ENCODE measurements at places on chromosomes 11 and 22. TPM values are rescaled to one million over a fixed set of nuclear protein-coding genes. Genes with fewer than 3 reads are reported as not detected.

GRCh38 chr22:21707677-21708076, 27.9 kb downstream of the YPEL1 start:
- no peak overlapping the region for H3K27ac ChIP-seq
- no peaks in the 10 kb centered on the region for H3K36me3 ChIP-seq
- H3K27me3 ChIP-seq = no peaks in the 10 kb centered on the region

DNA sequence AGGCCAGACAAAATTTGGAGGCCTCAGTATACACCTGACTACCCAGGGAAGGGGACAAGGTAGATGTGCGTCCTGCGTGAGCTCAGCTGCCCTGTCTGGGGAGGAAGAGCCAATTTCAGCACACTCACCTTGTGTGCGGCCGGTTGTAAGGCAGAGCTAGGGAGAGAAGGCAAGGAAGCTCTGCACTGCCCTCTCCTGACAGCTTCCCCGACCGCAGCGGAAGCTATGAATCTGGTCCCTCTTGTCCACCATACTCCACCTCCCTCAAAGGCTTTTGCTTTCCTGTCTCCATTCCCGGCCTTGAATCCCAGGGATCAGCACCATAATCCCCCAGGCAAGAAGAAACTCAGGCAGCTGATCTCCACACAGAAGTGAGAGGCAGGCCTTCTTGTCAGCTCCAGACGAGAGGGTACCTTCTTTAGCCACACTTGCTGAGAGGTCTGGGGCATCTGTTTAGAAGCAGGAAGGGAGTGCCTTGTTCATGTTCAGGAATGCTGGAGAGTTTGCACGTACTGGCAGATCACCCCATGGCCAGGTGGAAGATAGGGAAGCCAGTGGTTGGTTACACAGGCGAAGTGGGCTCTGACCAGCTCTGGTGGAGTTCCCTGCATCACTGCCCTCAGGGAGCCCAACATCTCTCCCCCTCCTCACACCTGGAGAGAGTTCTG, 62.5 kb downstream of the FEZ1 start:
- no peaks in the 10 kb centered on the region for H3K36me3 ChIP-seq
- no peak for DNase-seq
- no peaks in the 10 kb centered on the region for H3K4me1 ChIP-seq
- no peak overlapping the region for H3K27ac ChIP-seq
- no peak overlapping the region for H3K4me3 ChIP-seq
- H3K27me3 ChIP-seq = no peaks in the 10 kb centered on the region

The DSCAML1 gene
- 2.2 TPM for total RNA-seq

DNA sequence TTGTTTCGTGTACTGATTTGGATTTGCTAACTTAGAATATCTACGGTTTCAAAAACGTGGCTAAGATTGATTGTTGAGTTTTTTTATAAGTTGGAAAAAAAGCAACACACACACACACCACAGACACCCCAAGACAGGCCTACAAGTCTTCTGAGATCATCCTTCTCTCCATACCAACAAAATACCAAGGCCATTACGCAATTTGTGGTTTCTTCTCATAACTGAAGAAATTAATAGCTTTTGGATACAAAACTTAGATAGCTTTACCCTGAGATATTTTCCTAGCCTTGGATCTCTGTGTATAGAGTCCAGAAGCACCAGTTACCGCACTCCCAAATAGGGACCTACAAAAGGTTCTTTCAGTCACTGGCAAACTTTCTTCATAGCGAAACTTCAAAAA, 113.6 kb downstream of the SIK3 start:
- peak overlapping the region; percentile 24 for H3K27ac ChIP-seq
- no peaks in the 10 kb centered on the region for H3K27me3 ChIP-seq
- no peak for DNase-seq
- H3K4me1 ChIP-seq = peaks cover 14% of the 10 kb centered on the region
- H3K4me3 ChIP-seq = no peak overlapping the region

- DNase-seq = no peak
- no peak overlapping the region for H3K4me3 ChIP-seq
- no peaks in the 10 kb centered on the region for H3K4me1 ChIP-seq
- H3K27ac ChIP-seq = no peak overlapping the region
- no peaks in the 10 kb centered on the region for H3K36me3 ChIP-seq
These were observed 98.8 kb downstream of the SNX19 start for GRCh38 chr11:130817330-130817944.

DNA sequence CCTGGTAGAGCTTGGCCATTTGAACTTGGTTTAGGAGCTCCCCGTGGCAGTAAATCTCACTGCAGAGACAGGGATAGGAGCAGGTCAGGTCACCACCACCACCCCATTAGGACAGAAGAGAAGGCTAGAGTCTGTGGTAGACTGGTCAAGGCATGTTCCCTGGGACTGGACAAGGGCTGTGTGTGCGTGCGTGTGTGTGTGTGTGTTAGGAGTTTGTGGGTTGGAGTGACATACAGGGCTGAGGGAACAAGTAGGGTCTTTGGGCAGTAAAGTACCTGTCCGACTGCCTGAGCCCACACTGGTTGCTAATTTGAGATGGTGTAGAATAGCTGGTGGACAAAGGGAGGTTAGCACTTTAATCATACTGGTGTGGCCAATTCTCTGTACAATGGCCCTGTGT, 16.1 kb downstream of the TREH start:
- H3K4me1 ChIP-seq = no peaks in the 10 kb centered on the region
- H3K36me3 ChIP-seq = no peaks in the 10 kb centered on the region
- H3K27ac ChIP-seq = no peak overlapping the region
- no peak overlapping the region for H3K4me3 ChIP-seq
- no peaks in the 10 kb centered on the region for H3K27me3 ChIP-seq

GRCh38 chr11:129035244-129035643, 92.6 kb upstream of the TP53AIP1 start:
- DNase-seq = no peak
- no peaks in the 10 kb centered on the region for H3K4me1 ChIP-seq
- no peak overlapping the region for H3K27ac ChIP-seq
- no peaks in the 10 kb centered on the region for H3K36me3 ChIP-seq

GRCh38 chr11:64649291-64649697, 58.3 kb downstream of the SLC22A12 start:
- no peak overlapping the region for H3K27ac ChIP-seq
- no peak overlapping the region for H3K4me3 ChIP-seq
- H3K36me3 ChIP-seq = no peaks in the 10 kb centered on the region
- no peak for DNase-seq

GRCh38 chr22:20141186-20142077, 9.4 kb downstream of the CCDC188 start:
- no peak overlapping the region for H3K4me3 ChIP-seq
- no peaks in the 10 kb centered on the region for H3K27me3 ChIP-seq
- DNase-seq = no peak
- H3K27ac ChIP-seq = no peak overlapping the region

DNA sequence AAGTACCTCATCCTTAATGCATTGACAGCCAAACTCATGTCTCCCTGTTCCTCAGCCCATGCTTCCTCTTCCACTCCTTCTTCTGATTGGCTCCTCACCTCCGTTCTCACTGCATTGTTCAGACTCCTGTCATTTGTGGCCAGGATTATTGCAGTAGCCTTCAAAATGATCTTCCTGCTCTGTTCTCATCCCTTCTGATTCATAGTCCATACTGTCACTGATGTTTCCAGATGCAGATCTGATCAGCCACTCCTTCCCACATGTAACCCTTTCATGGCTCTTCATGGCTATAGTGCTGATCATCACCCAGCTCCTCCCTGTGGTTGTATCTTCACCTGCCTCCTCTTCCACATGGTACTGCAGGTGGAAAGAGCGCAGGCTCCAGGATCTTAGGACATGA, 71.7 kb downstream of the DEPDC5 start:
- H3K4me3 ChIP-seq = no peak overlapping the region
- H3K27ac ChIP-seq = no peak overlapping the region
- peaks cover 8% of the 10 kb centered on the region for H3K36me3 ChIP-seq
- H3K27me3 ChIP-seq = no peaks in the 10 kb centered on the region
- no peak for DNase-seq

DNA sequence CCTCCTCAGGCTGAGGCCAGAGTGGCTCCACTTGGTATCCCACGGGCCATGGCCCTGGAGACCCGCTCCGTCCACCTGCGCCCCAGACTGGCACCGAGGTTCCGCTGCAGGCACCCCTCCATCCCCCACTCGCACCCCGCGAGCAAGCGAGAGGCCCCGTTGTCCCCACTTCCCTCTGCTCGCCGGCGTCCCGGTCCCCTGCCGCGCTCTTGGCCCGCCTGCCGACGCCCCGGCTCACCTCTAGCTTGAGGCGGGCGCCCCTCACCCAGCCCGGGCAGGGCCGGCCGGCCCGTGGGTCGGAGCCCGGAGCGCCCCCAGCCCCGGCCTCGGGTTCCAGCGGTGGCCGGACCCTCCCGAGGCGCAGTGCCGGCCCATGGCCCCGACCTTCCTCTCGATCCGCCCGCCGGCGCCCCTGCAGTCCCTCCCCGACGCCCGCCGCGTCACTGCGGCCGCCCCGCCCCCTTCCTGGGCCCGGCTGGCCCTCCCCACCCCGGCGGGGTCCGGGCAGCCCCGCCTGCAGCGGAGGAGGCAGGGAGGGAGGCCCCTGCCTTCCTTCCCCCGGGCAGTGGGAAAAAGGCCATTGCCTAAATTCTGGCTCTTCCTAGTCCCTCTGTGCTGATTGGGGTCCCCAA, at the start of gene PITPNM1:
PITPNM1 (minus strand) TSS at position 414 of the 632 bp plus-strand sequence. CDS start 1,183 bp downstream, outside the sequence.
- H3K36me3 ChIP-seq = no peaks in the 10 kb centered on the region
- H3K4me3 ChIP-seq = peak within 1 kb of the TSS; percentile 30
- DNase-seq = peak; percentile 94
- no peaks in the 10 kb centered on the region for H3K27me3 ChIP-seq
- H3K4me1 ChIP-seq = no peaks in the 10 kb centered on the region

DNA sequence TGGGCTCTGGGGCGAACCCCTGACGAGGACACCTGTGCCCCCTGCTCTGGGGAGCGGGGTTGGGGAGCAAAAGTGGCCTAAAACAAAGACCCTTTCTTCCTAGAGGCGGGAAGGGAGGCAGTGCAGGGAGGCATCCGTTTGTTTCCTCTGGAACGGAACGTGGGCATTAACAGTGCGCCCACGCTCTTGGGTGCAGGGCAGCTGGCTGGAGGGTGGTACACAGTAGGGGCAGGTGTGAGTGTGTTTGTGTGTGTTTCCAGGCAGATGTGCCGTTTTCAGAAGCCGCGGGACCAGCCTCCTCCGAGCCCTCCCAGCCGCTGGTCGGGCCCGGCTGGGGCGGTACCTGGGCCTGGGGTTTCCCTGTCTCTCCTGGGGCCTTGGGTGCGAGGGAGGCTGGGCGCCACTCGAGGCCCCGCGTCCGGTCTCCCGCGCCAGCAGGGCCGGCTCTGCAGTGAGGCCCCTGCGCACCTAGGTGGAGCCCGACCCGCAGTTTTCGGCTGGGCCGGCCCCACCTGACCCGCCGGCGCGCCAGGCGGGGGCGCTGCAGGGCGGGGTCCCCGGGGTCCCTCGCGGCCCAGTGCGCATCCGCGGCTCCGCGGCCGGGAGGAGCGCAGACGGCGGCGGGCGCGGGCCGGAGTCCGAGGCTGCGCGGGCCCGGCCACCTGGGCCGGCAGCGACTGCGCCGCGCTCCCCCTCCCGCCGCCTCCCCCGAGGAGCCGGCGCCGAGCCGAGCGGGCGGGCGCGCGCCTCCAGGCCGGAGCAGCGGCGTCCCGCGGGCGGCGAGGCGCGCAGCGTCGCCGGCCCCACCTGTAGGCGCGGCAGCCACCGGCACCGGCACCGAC, 1252.7 kb downstream of the BRD1 start:
- DNase-seq = no peak
- peak overlapping the region; percentile 6 for H3K27ac ChIP-seq
- no peaks in the 10 kb centered on the region for H3K27me3 ChIP-seq
- no peaks in the 10 kb centered on the region for H3K4me1 ChIP-seq

The SEC14L6 gene
- 0.13 TPM for total RNA-seq

- H3K4me1 ChIP-seq = no peaks in the 10 kb centered on the region
- no peaks in the 10 kb centered on the region for H3K36me3 ChIP-seq
- no peak overlapping the region for H3K4me3 ChIP-seq
- no peak for DNase-seq
- no peak overlapping the region for H3K27ac ChIP-seq
These were observed 72.9 kb downstream of the ABTB2 start for GRCh38 chr11:34284811-34285481.

GRCh38 chr11:49505231-49505630, 296.8 kb upstream of the FOLH1 start:
- no peaks in the 10 kb centered on the region for H3K36me3 ChIP-seq
- H3K4me1 ChIP-seq = no peaks in the 10 kb centered on the region
- no peaks in the 10 kb centered on the region for H3K27me3 ChIP-seq
- H3K27ac ChIP-seq = no peak overlapping the region

DNA sequence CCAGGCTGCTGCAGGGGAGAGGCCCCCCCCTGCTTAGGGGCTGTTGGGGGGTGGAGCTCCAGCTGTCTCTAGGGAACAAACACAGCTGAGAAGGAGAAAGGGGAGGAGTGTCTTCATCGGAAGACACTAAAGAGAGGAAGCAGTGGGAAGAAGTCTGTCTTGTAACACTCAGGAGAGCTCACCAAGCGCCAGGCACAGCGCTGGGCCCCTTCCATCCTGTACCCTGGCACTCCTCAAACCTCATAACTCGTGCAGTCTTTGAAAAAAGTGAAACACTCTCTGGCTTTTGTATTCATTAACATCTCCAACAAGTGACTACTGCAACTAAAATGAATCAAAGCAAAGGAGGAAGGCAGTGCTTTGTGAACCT, 67.4 kb upstream of the PRDM11 start:
- H3K27ac ChIP-seq = no peak overlapping the region
- H3K36me3 ChIP-seq = no peaks in the 10 kb centered on the region
- H3K27me3 ChIP-seq = no peaks in the 10 kb centered on the region
- H3K4me1 ChIP-seq = no peaks in the 10 kb centered on the region
- no peak for DNase-seq

DNA sequence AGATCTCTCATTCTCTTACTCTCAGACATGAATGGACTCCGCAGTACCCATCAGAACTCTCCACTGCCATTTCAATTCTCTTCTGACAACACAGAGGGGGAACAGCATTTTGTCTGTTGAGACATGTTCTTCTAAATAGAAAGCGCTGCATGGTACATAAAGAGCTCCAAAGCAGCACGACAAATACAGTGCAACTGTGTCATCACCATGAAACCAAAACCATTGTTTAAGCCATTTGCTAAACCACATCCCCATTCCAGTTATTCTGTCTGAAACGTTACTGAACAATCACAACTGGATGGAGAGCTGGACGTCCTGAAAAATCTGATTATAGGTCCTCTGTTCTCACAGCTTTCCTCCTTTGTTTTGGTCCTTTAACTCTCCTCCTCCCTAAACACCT, 17.9 kb upstream of the TENM4 start:
- H3K4me3 ChIP-seq = no peak overlapping the region
- H3K27ac ChIP-seq = no peak overlapping the region
- no peak for DNase-seq
- no peaks in the 10 kb centered on the region for H3K36me3 ChIP-seq

The ANO1 gene
- 65.6 TPM for total RNA-seq

DNA sequence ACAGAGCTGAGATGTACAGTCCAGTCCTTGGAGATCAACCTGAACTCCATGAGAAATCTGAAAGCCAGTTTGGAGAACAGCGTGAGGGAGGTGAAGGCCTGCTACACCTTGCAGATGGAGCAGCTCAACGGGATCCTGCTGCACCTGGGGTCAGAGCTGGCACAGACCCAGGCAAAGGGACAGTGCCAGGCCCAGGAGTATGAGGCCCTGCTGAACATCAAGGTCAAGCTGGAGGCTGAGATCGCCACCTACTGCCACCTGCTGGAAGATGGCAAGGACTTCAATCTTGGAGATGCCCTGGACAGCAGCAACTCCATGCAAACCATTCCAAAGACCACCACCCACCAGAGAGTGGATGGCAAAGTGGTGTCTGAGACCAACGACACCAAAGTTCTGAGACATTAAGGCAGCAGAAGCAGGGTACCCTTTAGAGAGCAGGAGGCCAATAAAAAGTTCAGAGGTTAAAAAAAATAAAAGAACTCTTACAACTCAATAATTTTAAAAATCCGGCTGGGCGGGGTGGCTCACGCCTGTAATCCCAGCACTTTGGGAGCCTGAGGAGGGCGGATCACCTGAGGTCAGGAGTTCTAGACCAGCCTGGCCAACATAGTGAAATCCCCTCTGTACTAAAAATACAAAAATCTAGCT, 69.9 kb upstream of the RTL6 start:
- H3K27me3 ChIP-seq = no peaks in the 10 kb centered on the region
- DNase-seq = peak; percentile 65
- no peak overlapping the region for H3K27ac ChIP-seq
- H3K4me1 ChIP-seq = no peaks in the 10 kb centered on the region

The TRMT2A gene
- 49.8 TPM for total RNA-seq
